ENCODE measurements at places on chromosomes 12 and 14.

DNA sequence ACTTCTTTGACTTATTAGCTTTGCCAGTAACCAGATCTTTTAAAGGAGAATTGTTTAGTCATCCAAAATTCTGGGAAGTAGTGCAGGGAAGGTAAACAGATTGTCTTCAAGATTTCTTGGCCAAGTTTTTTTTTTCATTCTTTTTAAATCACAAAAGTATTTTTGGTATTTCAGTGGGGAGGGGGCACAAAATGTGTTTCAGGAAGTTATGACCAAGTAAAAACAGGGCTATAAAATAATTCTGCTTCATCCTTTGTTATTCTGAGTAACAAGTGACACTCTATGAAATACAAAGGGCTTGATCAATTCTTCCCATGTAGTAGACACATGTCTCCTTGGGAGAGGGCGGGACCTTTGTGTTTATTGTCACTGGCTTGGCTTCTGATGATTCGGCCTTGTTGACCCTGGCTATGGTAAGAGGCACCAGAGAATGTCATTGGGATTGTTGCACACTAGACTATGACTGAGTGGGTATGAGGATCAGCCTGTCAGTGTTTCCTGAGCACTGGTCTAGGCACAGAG is 55.4 kb downstream of the SUSD6 start:
- DNase-seq, result no peak

DNA sequence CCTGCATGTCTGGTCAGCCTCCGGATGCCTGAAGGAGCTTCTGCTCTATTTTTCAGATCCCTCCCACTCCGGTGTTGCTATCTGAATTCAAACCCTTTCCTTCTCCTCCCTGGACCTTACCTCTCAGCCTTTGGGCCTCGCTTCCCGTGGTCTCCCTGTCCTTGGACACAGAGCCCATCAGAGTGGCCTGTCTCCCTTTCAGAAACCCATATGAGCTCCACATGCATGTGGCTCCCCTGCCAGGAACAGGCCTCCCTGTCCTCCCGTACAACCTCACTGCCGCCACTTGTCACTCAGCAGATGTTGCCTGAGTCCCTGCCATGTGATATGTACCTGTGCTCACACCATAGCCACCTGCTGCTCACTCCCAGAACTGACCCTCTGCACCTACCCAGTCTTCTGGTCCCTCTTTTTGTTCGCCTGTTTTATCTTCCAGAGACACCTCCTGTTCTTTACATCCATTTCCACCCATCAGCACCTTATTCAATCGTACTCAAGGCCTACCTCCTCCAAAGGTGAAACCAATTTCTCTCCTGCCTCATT is 182.5 kb downstream of the ZFP36L1 start:
- DNase-seq, result no peak

DNA sequence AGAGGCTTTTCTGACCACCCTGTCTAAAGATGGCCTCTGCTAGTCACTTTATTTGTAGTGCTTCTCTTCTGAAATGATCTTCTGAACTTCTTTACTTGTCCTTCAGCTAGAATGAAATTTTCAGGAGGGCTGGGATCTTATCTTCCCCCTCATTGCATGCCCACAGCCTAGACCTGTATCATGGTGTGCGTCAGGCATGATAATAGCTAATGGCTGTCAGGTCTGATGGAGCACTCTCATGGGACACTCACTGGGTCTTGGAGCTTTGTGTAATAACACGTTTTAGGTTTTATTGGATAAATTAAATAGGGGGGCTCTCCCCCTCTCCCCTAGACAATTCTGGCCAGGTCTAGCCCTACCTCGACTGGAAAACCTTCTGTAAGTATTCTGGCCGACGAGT is 97.1 kb upstream of the NRXN3 start:
- no peak for DNase-seq

DNA sequence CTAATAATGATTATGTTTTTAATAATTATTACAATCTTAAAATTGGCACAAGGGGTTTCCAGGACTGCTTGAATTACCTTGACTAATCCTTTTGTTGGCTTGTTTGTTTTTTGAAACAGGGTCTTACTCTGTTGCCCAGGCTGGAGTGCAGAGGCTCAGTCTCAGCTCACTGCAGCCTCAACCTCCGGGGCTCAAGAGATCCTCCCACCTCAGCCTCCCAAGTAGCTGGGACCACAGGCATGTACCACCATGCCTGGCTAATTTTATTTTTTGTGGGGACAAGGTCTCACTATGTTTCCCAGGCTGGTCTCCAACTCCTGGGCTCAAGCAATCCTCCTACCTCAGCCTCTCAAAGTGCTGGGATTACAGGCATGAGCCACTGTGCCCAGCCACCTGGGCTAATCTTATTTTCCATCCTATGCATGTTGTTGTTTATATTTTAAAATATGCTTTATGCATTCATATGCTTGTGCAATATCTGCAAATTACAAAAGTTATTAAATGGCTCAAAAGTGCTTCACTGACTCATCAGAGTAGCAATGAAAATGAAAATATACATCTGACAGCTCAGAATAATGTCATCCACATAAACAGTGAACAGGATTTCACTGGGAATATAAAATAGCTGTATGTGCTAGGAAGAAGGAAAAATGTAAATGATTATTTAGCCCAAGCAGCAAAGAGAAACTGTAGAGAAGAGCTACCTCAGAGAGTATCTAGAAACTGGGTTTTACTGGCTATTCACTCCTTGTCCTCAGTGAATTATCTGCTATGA is 24.8 kb upstream of the PLEKHG6 start:
- no peak for DNase-seq

DNA sequence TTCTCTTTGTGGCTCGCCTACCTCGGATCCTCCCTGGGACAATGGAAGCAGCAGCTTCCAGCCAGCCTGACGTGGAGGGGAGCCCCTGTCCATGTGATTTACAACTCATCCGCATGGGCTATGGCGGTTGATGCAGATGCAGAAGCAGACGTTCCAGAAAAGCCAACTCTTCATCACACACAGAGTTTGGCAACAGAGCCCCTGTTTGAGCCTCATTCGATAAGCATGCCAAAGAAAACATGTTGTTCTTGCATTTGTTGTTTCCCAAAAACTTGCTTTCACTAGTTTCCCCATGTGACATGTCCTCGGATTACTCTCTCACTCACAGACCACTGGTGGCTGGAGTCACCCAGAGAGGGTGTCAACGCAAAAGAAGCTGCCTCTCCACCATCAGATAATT is 16.4 kb upstream of the TC2N start:
- no peak for DNase-seq

GRCh38 chr12:38389614-38390013 is 73.0 kb downstream of the ALG10B start:
- DNase-seq, result no peak

DNA sequence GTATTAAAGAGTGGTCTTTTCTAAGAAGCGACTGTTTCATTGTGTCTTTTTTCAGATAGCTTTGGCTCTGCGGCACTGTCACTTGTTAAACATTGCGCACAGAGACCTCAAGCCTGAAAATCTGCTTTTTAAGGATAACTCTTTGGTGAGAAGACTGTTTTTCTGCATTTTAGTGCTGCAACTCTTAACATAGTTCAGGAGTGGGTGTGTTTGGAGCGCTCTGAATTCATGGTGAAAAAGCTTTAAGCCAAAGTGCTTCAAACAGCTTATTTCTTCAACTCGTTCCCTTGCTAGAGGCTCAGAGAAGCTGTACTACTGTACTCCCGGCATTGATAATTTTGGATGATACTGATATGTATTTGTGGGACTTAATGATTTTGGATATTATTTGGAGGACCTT is 28.2 kb downstream of the MAPKAPK5 start:
- DNase-seq, result no peak

DNA sequence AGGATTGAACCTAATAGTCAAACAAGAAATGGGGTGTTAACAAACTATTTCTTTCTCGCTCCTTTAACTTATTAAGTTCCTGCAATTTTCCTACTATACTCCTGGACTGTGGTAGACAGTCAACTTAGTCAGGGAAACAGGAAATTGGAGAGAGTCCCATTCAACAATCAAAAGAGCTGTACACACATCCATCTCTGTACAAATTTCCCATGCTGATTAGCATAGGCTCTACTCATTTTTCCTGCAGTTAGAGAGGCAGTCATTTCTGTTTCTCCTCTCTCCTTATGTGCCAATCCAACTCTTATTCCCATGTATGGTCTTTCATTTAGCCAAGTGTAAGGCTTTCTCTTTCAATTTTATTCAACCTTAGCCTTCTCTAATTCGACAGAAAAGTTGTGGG is 1168.5 kb upstream of the FLRT2 start:
- no peak for DNase-seq

DNA sequence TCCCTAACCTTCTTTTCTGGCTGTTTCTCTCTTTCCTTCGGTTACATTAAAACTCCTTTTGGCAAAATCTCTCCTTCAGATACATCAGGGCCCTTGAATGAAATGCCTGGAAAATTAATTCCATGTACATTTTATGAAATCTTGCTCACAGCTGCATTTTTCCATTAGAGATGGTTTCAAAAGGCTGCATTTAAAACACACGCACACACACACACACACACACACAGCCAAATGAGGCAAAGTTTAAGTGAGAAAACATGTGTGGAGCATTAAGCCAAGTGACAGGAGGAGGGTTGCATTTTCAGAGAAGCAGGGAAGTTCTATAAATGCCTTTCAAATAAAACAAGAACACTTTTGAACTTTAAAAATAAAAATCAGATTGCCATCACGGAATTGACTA is 216.4 kb downstream of the LRIG3 start:
- DNase-seq, result no peak

- DNase-seq, result no peak
These were observed 1.1 kb downstream of the NUMB start for GRCh38 chr14:73457041-73457923.

GRCh38 chr14:78764645-78765044 is 594.5 kb downstream of the NRXN3 start:
- no peak for DNase-seq

GRCh38 chr12:39824505-39825212 is 205.1 kb upstream of the ABCD2 start:
- no peak for DNase-seq

- no peak for DNase-seq
These were observed 257.2 kb downstream of the NELL2 start for GRCh38 chr12:44618946-44619345.

- no peak for DNase-seq
These were observed 65.8 kb downstream of the RIC8B start for GRCh38 chr12:106840243-106840642.

GRCh38 chr14:71508901-71509300 is 423.3 kb upstream of the RGS6 start:
- no peak for DNase-seq

DNA sequence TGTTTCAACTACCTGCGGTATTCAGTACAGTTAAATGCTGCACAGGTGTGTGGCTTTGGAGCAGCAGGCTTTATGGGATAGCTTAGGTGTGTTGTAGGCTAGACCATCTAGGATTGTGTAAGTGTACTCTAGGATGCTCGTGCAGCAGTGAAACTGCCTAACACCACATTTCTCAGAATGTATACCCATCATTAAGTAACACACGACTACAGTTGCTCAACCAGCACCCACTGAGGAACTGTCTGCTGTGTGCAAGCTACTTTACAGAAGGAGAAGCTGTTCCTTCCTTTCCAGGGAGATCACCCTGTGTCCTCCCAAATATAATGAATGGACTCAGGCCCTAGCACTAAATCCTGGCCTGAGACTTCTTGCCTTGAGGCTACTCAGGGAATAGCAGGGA is 94.8 kb downstream of the SLC24A4 start:
- DNase-seq, result no peak

DNA sequence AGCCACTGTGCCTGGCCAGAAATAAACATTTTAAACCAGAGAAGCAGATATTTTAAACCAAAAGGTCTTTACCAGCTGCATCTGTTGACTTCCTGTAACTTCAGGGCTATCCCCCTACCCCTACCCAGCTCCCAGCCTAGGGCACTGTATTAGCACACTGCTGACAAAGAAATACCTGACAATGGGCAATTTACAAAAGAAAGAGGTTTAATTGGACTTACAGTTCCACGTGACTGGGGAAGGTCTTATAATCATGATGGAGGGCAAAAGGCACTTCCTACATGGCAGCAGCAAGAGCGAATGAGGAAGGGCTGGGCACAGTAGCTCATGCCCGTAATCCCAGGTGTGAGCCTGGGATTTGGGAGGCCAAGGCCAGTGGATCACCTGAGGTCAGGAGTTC is 26.0 kb downstream of the GEMIN2 start:
- DNase-seq, result no peak

- no peak for DNase-seq
These were observed 81.2 kb upstream of the OVCH1 start for GRCh38 chr12:29578731-29579130.

- no peak for DNase-seq
These were observed 52.4 kb downstream of the SYT1 start for GRCh38 chr12:78916845-78917480.

DNA sequence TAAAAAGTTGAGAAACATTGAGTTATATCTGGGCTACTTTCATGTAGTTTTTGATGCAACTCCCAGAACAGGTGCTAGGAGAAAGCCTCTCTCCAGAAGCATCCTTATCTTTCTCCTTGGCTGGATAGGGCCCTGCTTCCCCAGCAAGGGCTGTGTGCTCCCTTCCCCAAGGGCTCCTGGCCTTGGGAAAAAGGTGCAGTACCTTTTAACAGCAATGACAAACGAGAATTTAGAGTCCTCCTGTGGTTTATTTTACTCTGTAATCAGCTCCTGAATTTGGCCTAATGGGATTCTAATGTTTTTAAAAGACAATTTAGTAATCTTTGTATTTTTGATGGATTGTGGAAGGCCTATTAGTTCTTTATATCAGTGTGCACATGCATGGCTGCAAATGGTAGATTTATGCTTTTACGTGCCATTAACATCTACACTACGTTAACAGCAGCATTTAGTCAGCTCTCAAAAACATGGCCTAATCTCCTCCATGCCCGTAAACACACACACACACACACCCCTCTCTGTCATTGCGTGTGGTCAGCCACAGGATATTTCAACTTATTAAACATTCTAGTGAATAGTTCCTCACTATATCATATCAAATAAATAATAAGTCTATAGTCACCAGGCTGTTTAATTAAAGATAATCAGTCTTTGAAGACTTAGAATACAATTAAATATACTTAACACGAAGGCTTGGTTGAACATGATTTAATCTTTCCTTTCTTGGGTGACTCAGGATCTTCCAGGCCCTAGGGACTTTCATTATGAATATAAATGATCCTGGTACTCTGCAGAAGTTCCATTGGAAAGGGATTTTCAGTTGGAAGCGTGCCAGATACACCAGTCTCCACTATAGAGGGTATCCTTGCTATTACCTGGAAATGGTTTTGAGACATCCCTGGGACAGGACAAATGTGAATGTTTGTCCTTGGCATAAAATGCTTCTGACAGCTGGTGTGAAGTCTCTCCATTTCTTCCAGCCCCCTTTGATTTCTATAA is 181.4 kb upstream of the PWP1 start:
- DNase-seq, result no peak

Data from esophagus squamous epithelium (tissue), 5 donors.